ENCODE measurements at places on chromosomes 2 and 18.
A peak's percentile ranks its signal among the peaks of the same experiment; 100 is the strongest.

DNA sequence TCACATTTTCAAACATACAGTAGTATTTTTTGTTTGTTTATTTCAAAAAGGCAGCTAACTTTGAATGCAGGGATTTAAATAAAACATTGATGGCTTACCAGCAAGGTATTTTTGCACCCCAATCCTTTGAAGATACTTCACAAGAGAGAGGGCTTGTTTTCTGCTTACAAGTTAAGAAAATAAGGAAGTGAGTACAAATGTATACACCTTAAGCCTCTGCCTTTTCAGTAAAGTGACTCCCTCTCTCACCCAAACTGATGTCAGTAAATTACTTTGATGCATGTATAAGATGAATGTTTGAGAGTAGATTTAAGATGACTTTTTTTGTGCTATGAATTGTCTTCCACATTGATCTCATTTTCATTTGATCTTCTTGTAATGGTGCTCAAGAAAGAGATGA, 820.0 kb downstream of the CPS1 start:
- DNase-seq: no peak

DNA sequence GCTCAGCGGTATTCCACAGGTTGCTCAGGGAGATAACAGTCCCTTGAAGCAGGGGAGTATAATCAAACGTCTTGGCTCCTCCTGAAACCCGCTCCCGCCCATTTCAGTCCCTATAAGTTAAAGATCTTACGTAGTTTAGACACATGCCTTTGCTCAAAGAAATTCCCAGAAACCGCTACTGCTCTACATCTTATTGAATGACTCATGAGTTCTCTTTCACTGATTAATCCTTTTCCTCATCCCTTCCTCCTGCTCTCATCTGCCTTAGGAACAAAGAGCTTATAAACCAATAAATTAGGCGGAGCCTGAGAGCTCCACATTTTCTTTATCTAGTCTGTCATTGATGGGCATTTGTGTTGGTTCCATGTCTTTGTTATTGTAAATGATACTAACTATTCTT, 4.2 kb upstream of the SERPINB4 start:
- DNase-seq: no peak

DNA sequence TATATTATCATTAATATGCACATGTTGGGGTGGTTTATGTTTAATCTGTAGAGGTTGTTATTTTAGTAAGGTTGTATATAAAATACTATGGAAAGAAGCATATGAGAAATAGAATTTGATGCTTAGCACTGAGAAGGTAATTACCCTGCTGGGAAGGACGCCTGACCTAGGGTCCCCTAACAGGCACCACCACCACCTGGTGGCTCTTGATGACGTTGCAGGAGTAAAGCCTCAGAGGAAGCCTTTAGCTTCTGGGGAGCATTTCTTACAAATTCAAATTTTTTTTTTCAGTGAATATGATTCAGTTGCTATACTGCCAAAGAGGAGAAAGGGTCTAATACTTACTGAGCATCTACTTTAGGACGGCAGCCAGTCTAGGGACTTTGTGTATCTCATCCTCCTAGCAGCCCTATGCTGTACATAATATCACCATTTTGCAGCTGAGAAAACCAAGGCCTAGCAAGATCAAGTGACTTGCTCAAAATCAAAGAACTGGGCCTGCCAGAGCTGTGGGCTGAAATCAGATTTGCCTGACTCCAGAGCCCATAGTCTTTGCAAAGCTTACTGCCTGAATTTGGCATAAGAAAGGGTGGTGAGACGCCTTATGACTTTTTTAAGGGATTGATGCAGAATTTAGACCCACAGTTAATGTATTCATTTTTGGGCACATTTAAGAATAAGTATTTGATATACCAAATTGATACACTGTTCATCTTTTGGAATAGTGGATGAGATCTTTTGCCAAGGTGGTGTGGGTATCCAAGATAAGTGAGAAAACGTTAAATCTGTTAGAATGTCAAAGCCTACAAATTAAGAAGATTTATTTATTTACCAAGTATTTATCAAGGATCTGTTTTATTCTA, 78.8 kb upstream of the GAREM1 start:
- peak; percentile 16 for DNase-seq

GRCh38 chr18:39994498-39994897, 1960.5 kb upstream of the PIK3C3 start:
- no peak for DNase-seq

GRCh38 chr2:217866457-217866856, 136.3 kb downstream of the TNS1 start:
- no peak for DNase-seq

- no peak for DNase-seq
Measured at GRCh38 chr2:46857871-46858701, 57.5 kb downstream of the MCFD2 start.

DNA sequence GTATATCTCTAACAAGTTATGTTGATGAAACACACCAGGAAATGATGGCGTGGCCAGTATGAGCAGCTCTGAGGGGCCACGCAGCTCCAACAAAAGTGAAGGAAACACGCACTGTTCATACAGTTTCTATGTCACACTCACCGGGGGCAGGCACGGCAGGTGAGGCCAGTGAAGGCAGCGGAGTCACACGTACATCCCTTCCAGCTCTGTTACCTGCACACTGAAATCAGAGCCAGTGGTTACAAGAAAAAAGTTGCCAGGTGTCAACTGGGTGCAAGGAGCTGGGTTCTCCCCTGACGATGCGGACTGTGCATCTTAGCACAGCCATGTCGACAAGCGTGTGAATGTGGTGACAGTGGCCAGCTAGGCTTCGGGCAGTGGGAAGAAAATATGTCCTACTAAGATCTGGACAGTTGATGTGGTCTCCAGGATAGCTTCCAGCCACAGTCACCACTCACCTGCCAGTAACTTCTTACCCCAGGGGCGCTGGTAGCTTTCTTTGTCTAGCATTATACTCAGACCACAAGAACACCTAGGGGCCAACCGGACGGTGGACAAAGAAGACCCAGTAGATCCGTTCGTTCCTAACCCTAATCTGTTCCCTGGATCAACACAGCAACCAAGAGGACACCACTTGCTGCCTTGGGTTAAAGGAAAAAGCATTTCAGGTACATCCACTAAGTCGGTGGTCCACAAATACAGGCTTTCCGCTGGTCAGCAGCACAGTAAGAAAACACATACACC, 10.1 kb downstream of the HJURP start:
- DNase-seq: no peak

All from T follicular helper cell (primary cell).